ENCODE measurements at places on chromosomes 2 and 18.

DNA sequence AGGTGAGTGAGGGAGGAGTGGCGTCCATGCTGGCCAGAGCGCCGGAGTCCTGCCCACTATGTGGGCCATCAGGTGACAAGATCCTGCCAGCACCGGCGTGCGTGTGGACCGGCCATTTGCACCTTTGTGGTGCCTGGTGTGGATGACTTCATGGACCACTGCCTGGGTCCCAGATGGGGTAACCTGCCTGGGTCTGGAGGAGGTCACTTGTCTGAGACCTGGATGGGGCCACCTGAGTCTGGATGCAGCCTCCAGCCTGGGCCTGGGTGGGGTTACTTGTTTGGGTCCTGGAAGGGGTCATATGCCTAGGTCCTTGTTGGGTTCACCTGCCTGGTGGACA, 299.6 kb downstream of the NDUFA10 start:
- no peak for DNase-seq

- DNase-seq = no peak
Observed at GRCh38 chr2:173970516-173970924, 5.3 kb upstream of the SP3 start.

- DNase-seq = no peak
Observed at GRCh38 chr2:199336546-199336945, 121.2 kb downstream of the SATB2 start.

DNA sequence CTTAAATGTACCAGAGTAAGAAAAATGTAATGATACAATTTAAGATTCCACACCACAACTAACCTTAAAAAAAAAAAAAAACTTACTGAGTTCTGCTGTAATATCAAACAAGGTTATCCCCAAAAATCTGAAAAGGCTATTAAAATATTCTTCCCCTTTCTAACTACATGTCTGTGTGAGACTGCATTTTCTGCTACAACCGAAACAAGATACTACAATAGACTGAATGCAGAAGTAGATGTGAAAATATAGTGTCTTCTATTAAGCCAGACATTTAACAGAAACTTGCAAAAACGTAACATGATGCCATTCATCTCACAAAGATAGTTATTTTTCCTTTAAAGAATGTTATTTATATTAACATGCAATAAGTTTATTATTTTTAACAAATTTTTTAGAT, 16.2 kb downstream of the SS18 start:
- no peak for DNase-seq

- DNase-seq = no peak
Observed at GRCh38 chr18:67634631-67635338, 118.3 kb upstream of the DSEL start.

GRCh38 chr18:64032312-64032711, 62.4 kb downstream of the SERPINB8 start:
- no peak for DNase-seq

- DNase-seq = no peak
Observed at GRCh38 chr2:46737577-46737976, 178.0 kb downstream of the MCFD2 start.

DNA sequence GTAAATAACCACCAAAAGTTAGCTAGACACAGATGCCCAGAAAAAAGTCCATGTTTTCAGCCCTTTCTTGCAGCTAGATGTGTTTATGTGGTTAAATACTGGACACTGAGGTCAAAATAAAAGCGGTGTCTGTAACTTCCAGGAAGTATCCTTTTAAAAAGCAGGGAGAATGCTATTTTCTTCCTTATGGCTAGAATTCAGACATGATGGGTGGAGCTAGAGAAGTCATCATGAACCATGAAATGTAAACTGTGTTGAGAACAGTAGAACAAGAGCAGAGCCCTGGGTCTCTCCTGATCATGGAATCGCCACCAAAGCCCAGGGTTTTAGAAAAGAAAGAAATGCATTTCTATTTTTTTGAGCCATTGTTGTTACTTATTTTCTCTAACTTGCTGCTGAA, 41.3 kb upstream of the GALNT3 start:
- no peak for DNase-seq
